ENCODE measurements at places on chromosomes 1 and 21. TPM values are rescaled to one million over a fixed set of nuclear protein-coding genes. Genes with fewer than 3 reads are reported as not detected.

Gene TCHHL1
- total RNA-seq, result not detected

Gene ELAVL4
- 17.7 TPM for total RNA-seq

Gene LMNA
- total RNA-seq, result 116 TPM

Gene LCE2C
- not detected for total RNA-seq

Gene KLF17
- 0.50 TPM for total RNA-seq

Gene TCEA3
- 109 TPM for total RNA-seq

Gene LRRC71
- 0.26 TPM for total RNA-seq

Gene HPCAL4
- not detected for total RNA-seq

Gene BEND5
- 2.5 TPM for total RNA-seq

Gene UTS2
- total RNA-seq, result not detected

Gene CHD5
- not detected for total RNA-seq

Gene ACTA1
- total RNA-seq, result 53.3 TPM

Gene SH3BGR
- total RNA-seq, result 15.7 TPM

Gene EPHB2
- 1.9 TPM for total RNA-seq

Gene TOMM40L
- total RNA-seq, result 7.5 TPM

Gene ACOT11
- 6.3 TPM for total RNA-seq

Gene SPRR4
- not detected for total RNA-seq

Gene CCDC181
- 0.24 TPM for total RNA-seq

Gene AGMAT
- total RNA-seq, result 3.6 TPM

Gene GPR61
- 0.35 TPM for total RNA-seq

Gene ARHGAP29
- 12.5 TPM for total RNA-seq

Gene KRTAP13-2
- total RNA-seq, result not detected

Gene EVI5
- 33.0 TPM for total RNA-seq

Gene OR2T5
- total RNA-seq, result not detected

Gene C1orf185
- total RNA-seq, result not detected

Gene RAB4A
- 74.1 TPM for total RNA-seq

Gene OR14K1
- not detected for total RNA-seq

Gene OR2T11
- not detected for total RNA-seq

Gene ANXA9
- 0.83 TPM for total RNA-seq

Gene KRTAP21-2
- not detected for total RNA-seq

Gene OR2L8
- not detected for total RNA-seq

Gene SPRR1B
- not detected for total RNA-seq

Gene KCNJ9
- total RNA-seq, result 1.1 TPM

Gene ANKRD65
- 0.85 TPM for total RNA-seq

Gene NHLH1
- not detected for total RNA-seq

Gene ELAPOR1
- total RNA-seq, result 1.1 TPM

Gene SLC35D1
- total RNA-seq, result 12.2 TPM

Gene CNR2
- not detected for total RNA-seq

Gene CYP4B1
- 2.2 TPM for total RNA-seq

Gene TMEM82
- total RNA-seq, result not detected

Gene GALE
- total RNA-seq, result 30.3 TPM

Gene RHOU
- total RNA-seq, result 8.6 TPM

Gene TAS1R1
- not detected for total RNA-seq

Gene ADORA1
- total RNA-seq, result 0.76 TPM

Gene AKT3
- 30.9 TPM for total RNA-seq

Data from adrenal gland (tissue), 19 donors.